ENCODE measurements at places on chromosomes 11 and 22.

DNA sequence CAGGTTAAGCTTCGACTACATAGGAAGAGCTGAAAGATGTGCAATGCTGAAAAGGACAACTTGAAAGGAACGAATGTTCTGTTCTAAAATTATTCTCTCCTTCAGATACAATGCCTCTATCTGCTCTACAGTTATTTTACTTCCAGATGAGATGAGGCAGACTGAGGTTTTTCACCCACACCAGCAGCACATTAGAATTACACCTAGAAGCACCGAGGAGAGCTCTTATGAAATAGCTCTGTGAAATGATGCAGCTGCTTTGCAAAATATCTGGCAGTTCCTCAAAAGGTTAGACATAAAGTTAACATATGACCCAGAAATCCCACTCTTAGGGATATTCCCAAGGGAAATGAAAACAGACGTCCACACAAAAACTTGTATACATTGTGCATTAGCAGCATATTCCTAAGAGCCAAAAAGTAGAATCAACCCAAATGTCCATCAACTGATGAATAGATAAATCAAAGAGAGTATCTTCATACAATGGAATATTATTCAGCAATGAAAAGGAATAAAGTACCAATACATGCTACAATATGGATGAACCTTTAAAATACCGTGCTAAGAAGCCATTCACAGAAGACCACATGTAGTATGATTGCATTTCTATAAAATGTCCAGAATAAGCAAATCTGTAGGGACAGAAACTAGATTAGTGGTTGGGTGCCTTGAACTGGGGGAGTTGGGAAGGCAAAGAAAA is 34.5 kb downstream of the WT1 start:
- DNase-seq = no peak

DNA sequence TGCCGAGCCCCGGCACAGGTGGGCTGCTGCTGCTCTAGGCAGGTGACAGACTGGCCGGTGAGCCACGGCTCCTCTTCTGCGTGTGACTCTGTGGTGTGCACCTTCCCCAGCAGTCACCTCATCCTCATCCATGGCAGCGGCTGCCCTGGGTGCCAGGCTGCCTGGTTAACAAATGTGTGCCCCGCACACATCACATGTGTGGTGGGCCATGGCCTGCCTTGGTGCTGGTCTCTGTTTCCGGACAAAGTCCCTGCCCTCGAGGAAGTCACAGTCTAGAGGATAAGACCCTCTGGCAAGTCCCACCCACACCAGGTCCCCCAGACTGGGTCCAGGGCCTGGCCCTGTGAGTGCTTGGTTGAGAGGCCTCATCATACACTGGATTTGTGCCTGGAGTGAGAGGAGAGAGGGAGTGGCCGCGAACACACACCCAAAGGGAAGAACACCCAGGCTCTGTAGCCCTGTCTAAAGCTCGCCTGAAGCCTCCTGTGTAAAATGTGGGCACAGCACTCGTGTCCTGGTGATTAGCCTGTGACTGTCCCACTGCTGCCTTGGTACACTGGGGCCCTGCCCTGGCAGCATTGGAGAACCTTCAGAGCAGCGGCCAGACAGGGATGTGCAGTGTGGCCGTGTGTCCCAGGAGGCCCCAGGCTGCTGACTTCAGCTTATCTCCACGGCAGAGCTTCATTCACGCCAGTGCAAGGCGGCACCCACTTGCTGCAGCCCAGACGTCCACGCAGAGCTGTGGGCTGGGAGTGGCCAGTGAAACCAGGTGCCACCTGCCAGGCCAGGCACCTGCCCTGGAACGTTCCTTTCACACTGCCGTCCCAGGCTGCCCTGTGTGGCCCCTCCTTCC is 269.9 kb downstream of the TBC1D22A start:
- DNase-seq = peak; percentile 77

DNA sequence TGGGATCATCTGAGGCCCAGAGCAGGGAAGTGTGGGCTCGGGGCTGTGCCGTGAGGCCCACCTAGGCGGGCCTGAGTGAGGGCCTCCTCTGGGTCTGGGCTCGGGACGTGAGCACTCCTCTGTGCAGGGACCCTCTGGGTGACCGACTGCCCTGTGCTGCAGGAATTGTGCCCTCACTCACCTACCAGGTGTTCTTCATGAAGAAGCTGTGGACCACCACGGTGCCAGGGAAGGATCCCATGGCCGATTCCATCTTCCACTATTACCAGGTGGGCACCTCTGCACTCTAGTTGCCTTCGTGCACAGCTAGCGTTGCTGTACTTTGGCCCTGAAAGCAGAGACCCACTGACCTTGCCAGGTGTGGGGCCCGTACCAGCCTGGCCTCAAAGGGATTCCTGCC is 80.5 kb downstream of the MYO7A start:
- peak; percentile 54 for DNase-seq

GRCh38 chr11:125938418-125938817 is 7.4 kb upstream of the VSIG10L2 start:
- peak; percentile 67 for DNase-seq

DNA sequence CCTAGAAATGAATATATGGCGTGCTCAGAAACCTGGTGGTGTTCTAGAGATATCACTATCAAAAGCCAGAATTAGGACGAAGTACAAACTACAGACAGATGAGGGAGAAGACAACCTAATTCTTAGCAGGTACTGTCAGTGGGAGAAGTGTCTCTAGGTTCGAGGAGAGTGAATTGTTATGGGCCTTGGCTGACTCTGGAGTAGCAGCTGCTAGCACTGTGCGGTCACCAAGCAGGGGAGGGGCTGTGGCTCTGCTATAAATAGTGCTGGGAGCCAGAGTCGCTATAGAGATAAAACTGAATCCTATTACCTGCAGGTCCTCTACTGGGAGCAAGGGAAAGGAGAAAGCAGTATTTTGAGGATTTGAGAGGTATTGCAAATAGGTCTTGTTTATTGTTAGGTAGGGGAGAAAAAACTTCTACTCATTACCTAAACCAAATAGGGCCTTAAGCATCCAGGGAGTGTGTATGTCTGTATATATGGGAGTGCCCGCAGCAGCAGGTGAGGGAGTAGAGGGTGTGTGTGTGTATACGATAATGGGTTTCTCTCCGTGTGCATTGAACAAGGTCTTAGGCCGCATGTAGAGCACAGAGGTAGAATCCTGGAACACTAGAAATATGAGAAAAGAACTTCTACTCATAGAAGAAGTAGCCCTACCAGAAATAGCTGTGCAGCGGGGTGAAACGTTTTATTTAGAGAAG is 2.2 kb downstream of the MADD start:
- DNase-seq = peak; percentile 12

DNA sequence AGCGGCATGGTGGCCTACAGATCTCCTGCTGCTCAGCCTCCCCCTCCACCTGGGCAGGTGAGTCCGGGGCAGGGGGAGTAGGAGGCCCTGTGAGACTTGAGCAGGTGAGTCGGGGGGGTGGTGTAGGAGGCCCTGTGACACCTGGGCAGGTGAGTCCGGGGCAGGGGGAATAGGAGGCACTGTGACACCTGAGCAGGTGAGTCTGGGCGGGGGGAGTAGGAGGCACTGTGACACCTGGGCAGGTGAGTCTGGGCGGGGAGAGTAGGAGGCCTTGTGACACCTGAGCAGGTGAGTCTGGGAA is 299.3 kb downstream of the BRD1 start:
- DNase-seq = peak; percentile 41

GRCh38 chr11:109302591-109303334 is 119.2 kb upstream of the C11orf87 start:
- no peak for DNase-seq
